ENCODE measurements at places on chromosomes 13 and 19.

DNA sequence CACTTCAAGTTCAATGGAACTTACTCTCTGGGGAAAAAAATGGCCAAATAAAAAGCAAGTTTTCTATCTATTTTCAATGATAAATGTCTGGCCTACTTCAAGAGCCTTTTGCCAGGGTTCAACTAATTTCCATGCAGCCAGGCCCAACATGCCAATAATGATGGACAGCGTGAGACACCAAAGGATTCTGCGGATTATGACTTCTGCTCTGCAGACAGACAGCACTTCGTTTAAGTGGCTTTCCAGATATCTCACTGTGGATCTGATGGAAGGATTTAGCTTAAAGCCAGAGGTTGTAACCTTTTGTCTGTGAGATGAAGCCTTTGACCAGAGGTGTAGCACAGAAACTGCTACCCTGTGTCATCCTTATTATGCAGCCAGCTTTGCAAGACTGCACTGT lies 614.2 kb downstream of the DCT start:
- no peak for DNase-seq

DNA sequence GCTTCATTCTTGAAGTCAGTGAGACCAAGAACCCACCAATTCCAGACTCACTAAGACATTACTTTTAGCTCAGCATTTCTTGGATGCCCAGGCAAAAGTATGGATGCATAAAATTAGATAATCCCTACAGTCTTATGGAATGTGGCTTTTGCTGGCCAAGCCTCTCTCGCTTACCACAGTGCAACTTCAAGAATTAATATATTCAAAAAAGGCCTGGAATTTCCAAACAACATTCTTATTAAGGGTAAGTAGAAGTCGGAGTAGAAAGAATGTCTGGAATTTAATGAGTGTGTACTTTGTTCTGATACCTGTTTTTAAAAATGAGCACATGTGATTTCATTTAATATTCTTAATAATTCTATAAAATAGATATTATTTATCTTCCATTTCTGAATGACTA lies 302.4 kb upstream of the TMTC4 start:
- DNase-seq: no peak

DNA sequence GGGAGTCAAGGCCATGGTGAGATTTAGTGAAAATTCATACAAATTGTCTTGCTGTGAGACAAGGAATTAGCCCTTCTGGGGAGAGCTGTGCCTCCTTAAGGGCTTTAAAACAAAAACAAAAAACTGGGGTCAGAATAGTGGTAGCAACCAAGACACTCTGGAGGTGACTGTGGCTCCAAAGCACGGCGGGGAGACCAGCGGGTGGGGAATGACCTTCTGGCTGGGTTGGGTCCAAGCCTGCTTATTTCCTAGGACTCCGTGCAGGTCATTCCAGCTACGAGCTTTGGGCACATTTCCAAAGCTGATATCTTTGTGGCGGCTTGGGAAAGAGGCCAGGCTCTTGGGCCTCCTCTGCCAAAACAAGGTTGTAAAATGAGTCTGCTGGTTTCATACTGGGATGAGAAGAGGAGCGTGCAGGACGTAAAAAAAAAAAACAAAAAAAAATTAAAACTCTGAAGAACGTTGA lies 348.3 kb downstream of the UQCRFS1 start:
- no peak for DNase-seq

- no peak for DNase-seq
These were observed 2.4 kb downstream of the CUL4A start for GRCh38 chr13:113211774-113212173.

DNA sequence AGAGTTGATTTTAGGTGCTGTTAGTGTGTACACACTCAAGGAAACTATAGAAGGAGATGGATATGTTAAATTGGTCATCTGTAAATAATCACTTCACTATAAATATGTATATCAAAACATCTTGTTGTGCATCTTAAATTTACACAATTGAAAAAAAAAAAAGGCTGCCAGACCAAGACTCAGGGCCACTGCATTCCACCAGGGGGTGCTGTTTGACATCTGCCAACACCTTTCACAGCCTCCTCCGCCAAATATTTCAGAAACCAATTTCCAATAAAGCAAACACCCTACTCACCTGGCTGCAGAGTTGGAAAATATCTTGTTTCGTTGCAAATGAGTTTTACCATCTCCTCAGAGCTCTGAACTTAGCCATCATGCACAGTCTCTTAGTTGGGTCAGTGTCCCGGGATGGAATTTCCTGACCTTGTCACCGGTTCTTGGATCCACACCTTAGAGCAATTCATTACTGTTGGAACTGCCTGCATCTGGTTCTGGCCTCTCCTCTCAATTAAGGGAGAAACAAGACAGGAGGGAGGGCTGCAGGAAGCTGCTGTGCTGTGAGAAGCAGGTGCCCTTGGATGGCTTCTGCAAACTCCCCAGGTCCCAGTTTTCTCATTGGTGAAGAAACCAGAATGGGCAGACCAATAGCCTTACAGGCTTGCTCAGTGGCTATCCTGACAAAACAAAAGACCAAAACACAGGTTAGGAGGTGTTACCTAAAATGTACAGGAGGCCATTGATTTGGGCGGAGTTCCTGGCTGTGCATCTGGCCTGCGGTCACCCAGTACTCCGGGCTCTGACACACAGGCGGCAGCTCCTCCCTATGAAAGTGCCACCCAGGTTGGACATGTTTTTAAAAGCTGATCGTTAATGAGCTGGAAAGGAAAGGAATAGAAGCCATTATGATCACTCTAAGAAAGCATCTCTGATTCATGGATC lies 746.6 kb downstream of the UQCRFS1 start:
- peak; percentile 14 for DNase-seq

DNA sequence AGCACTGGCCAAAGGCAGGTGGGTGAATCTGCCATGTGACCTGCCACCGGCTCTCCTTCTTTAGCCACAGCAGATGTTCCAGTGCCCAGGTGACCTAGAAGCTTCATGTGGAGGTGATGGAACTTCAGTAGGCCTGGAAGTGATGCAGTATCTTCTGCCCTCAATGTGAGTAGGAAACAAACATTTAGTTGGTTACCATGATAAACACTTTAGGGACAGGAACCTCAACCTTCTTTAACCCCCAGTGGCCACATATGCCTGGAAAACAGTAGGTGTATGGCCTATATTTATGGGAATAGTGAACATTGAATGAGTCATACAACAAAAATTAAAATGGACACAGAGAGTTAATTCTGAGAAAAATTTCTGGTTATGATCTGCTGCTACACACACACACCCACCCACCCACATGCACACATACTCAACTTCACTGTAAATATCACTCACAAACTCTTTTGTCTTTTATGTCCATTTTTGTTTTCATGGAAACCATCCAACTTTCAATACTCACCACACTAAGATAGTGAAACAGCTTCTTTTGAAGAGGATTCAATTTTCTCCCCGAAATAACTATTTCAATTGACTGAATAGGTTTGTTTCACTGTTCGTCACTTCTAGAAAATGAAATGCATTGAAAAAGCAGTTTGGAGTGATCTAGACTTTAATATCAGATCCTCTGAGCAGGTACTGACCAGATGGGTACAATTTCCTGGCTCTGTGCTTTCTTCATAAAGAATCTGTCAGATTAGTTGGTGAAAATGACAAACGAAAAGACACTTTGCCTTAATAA lies 97.3 kb downstream of the STARD13 start:
- DNase-seq: no peak

DNA sequence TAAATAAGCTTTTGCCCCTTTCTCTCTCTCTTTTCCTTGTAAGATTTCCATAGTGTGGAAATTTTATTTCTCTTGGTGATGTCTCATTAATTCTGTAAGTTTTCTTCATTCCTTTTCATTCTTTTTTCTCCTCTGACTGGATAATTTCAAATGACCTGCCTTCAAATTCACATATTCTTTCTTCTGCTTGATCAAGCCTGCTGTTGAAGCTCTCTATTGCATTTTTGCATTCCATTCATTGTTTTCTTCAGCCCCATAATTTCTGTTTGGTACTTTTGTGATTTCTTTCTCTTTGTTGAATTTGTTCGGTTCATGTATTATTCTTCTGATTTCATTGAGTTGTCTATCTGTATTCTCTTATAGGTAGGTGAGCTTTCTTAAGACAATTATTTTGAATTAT lies 42.2 kb upstream of the ZNF507 start:
- DNase-seq: no peak

DNA sequence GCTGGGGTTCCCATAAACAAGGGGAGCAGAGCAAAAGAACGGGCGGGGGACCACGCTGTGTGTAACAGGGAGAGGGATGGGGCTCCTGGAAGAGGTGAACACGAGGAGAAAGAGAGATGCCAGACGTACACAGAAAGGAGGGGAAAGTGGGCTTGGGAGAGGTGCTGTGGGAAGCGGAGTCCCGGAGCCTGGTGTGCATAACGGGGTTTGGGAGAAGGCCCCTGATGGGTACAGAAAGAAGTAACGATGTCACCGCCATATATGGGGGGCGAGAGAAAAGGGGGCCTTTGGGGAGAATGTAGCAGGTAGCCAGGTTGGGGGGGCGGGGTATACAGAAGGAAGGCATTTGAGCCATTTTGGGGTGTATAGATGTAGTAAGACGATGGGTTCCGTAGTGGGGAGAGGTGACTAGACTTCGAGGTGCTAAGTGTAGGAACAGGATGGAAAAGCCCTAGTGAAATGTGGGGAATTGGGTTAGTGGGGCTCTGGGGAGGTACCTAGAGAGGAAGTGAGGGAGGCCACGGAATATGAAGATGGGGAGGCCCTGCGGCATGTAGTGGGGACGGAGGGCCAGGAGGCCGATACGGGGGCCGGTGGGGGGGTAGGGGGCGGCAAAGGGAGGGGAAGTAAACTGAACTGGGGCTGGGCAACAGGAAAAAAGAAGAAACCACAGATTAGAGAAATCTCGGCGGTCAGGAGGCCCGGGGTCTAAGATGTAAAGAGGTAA lies 787 bp downstream of the ZNF580 start:
- DNase-seq: no peak

- DNase-seq: no peak
These were observed 471.5 kb downstream of the GPC6 start for GRCh38 chr13:93698016-93698613.

DNA sequence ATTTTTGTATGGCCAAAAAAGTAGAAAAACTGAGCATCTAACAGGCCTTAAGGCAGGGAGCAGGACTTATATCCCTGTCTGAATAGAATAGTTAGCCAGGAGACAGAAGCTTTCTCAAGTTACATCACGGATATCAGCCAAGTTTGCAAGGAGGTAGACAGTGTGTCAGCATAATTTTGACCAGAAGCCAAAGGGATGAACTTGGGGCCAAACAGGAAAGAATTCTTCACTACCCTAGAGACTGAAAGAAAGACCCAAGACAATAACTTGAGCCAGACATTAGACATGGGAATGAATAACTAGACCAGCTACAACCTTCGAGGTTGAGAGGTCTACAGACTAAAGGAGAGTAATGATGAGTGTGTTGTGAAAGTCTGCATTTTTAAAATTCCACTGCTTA lies 48.1 kb upstream of the PCDH9 start:
- DNase-seq: no peak

DNA sequence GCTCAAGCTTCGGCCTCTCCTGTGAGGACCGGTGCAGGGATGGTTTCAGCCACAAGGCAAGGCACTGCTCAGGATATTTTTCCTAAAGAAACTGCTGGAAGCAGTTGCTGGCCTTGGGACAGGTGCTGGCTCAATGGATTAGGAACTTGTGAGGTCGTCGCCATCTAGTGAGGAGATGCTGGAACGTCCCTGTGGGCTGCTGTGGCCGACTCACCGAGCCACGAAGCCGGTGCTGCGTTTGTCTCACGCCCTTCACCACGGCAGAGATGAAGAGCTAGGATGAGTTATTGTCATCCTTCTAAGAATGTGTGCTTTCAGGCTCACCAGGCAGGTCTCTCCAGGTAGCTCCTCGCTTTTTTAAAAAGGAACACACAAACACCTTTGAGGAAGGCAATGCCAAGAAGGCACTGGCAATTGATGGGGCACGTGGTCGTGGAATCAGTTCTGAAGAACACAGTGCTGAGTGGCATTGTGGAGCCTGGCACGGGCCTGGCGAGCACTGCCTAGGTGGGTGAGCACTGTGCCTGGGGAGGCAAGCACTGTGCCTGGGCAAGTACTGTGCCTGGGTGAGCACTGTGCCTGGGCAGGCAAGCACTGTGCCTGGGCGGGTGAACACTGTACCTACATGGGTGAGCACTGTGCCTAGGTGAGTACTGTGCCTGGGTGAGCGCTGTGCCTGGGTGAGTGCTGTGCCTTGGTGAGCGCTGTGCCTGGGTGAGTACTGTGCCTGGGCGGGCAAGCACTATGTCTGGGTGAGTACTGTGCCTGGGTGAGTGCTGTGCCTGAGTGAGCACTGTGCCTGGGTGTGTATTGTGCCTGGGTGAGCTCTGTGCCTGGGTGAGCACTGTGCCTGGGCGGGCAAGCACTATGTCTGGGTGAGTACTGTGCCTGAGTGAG lies 140.4 kb downstream of the TEX29 start:
- no peak for DNase-seq

GRCh38 chr13:43022934-43023288 lies 475 bp upstream of the DNAJC15 start:
- no peak for DNase-seq

DNA sequence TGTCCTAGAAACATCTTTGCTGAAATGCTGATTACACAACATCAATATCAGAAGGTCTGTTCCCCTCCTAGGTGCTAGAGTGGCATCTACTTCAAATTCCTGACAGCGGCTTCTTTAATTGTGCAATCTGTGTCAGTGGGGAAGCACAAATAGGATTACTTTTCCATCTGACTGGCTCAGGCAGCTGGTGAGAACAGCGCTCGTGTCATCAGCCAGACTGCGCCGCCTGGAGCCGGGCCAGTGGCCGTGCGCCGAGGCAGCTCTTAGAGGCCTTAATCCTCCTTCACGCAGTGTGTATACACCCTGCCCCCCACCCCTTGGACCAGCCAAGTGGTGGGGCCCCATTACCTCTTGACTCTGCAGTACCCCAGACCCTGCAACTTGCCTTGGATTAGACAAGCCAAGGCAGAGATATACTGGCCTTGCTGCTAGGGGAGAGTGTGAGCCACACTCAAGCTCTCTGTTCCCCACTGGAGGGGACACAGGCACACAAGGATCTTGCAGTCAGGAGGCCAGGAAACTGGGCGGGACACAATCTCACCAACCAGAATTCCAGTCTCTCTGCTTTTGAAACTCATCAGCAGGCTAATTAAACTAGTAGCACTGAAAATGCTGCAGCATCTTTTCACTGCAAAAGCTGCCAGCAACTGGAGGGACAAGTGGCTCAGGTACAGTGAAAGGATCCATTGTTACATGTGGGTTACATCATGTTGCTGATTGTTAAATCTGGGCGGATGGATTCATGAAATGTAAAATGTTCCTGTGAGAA lies 48.9 kb upstream of the EPHX3 start:
- no peak for DNase-seq

DNA sequence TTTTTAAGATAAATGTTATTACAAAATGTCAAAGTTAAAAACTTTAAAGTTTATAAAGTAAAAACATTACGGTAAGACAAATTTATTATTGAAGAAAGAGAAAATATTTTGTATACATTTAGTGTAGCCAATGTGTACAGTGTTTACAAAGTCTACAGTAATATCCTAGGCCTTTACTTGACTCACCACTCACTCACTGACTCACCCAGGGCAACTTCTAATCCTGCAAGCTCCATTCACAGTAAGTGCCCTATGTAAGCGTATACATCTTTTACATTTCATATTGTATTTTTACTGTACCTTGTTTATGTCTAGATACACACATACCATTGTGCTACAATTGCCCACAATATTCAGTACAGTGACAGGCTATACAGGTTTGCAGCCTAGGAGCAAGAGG lies 448.2 kb downstream of the KCTD12 start:
- DNase-seq: no peak
